ENCODE measurements at places on chromosomes 4 and X.
A peak's percentile ranks its signal among the peaks of the same experiment; 100 is the strongest.

- no peak for DNase-seq
These were observed 4.5 kb upstream of the MAMLD1 start for GRCh38 chrX:150358651-150359050.

DNA sequence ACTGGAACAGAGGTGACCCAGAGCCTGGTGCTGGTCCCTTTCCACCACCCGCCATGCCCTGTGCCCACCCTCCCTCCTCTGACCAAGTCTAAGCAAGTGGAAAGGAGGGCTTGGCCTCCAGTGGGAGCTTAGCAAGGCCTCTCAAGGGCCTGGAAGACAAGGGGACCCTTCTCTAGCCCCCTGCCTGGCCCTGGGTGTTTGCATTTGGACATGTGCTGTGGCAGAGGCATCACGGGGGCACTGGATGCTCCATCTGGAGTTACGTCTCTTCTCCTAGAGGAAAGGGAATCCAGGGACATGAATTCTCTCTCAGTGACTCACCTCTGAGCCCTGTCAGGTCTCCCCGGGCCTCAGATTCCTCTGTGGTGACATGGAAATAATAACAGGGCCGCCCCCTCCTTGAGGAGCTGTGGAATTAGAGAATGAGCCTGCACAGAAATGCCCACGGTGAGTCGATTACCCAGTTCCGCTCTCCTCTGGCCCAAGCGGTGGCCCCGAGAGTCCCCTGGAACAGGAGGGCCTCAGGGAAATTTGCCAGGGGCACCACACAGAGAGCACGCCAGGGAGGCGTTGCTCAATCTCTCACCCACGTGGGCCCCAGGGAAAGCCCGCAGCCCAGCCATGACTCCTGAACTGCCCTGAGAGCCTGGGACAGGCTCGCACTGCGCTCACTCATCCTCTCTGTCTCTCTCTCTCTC is 189.6 kb downstream of the BCOR start:
- DNase-seq = peak; percentile 82

- DNase-seq = no peak
These were observed 56.0 kb upstream of the TECRL start for GRCh38 chr4:64465263-64465662.

- no peak for DNase-seq
These were observed 39.3 kb upstream of the LPAR4 start for GRCh38 chrX:78708262-78708661.

DNA sequence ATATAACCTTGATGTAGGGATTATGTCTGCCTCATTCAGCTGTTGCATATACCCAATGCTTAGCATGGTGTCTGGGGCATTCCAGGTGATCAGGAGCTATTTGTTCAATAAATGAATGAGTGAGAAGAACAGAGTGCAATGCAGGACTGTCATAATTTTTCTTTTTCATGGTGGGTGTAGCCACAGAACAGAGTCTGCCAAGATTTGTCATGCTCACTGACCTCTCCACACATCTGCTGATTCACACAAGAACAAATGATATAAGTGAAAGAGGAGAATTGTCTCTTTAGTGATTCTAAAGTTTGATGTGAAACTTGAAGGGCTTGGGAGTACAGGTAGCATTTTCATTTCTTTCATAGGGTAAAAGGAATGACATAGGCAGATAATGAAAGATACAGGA is 64.4 kb upstream of the TEX13D start:
- DNase-seq = no peak

DNA sequence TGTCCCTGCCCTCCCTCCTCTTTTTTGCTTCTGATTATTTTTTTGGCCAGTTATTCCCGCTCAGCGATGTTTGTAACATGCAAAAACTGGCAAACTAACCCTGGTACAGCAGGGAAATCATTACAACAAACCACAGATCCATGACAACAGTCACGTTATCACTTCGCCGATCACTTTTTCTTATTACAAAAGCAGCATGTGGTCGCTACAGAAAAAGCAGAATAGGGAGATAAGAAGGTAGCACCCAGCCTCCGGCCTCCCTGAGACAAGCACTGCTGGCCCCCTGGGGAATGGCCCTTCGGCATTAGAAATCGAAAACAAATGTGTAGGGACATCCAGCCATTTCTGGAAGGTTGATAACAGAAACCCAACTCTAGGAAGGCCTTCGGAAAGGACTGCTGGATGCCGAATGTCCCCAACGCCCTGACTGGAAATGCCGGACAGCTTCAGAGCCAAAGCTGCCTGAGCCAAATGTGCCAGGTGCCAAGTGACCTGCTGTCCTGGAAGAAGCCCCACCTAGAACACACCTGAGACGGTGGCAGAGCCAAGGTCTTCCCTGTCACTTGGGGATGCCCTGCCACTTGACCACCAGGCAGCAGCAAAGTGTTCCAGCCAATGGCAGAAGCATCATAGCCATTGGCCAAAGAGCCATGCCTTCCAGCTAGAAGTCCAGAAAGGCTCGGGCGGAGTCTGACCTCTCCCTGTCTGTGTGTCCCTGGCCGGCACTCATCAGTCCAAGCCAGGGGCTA is 2.9 kb downstream of the IDH3G start:
- no peak for DNase-seq

DNA sequence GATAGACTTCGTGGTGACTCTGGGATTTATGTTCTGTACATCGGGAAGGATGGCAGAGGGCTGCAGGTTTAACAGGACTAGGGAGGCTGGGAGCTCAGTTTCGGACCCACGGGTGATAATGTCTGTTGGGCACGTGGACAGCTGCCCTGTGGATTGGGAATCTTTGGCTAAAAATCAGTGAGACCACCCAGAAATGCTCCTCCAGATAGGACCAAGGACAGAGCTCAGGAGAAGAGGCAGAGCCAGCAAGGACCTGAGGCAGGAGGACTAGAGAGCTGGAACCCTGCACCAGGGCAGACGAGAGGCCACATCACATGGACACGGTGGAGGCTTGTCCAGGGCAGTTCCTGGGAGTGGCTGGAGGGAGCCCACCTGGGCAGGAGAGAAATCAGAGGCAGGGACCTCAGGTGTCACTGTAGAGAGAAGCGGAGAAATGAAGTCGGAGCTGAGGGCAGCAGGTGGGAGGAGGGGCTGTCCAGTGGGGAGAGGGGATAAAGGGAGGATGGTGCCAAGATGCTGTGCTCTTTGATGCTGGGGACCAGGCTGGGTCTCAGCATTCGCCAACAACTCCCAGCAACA is 79.2 kb downstream of the CPZ start:
- no peak for DNase-seq

DNA sequence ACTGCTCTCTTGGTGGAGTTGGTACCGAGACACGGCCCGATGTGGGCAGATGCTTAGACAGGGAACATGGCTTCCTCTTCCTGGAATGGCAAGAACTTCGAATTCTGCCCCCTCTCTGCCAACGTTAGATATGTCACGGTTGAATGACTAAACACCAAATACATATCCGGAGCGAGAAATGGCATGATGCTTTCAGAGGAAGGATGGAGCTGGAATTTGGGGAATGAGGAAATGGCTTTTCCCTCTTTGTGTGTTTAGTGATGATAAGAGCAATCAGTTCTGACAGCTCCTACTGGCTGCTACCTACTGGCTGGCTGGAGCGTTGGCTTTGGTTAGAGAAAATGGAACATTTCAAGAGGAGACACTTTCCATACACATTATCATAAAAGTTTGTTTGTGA is 140.0 kb downstream of the DHRSX start:
- DNase-seq = no peak

DNA sequence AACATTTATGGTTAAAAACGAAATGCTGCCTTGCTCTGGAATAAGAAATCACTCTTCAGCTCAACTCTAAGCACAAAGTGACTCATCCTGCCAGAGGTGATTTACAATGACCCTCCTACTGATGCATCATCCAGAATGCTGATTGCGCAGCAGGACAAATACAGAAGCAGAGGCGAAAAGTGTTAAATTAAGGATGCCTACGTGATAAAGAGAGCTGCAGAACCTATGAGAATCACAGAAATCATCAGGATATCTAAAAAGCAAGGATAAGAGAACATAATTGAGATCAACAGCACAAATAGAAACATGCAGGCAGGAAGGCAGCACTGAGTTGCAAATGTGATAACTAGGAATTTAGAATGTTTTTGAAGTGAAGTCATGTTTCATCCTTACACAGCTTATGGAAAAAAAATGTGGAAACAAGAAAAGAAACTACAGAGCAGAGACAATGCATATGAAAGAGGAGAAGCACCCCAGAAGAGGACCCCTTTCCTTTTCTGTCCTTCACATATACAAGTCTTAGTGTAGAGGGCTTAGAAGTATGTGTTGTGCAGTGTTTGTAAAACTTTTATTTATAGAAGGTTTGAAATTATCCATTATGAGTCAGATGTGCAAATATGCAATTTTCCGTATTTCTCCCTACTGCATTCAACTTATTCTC is 188.4 kb downstream of the SLC7A11 start:
- no peak for DNase-seq

DNA sequence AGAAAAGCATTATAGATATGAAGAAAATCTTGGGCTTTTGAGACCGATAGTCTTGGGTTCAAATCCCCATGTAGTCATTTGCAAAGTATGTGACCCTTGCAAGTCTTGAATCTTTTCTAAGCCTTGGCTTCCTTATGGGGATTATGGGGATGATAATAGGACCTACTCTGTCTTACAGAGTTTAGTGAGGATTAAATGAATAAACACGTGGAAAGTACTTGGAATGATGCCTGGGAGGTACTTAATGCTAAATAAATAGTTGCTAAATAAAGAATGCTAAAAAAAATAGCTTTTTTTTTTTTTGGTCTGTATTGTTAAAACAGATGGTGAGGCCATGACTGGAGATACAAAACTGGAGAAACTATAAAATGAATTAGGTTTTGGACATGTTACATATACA is 292.7 kb downstream of the GPAT3 start:
- no peak for DNase-seq

DNA sequence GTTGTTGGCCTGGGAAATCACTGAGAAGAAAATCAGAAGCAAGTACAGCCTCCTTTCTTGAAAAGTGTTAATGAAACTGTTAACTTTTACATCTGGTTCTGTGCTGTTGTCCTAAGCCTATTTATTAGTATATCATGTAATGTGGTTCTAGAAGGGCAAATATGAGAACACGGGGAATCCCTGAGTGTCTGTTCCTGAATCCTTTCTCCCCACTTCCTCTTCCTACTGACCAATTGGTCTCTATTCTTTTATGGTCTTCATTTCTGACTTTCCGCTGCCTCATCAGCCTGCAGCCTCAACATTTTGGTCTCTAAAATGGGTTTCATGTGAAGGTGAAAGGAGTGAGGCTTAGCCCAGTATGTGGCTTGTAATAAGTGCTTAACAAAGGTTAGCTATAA is 159.9 kb upstream of the MAMLD1 start:
- no peak for DNase-seq

DNA sequence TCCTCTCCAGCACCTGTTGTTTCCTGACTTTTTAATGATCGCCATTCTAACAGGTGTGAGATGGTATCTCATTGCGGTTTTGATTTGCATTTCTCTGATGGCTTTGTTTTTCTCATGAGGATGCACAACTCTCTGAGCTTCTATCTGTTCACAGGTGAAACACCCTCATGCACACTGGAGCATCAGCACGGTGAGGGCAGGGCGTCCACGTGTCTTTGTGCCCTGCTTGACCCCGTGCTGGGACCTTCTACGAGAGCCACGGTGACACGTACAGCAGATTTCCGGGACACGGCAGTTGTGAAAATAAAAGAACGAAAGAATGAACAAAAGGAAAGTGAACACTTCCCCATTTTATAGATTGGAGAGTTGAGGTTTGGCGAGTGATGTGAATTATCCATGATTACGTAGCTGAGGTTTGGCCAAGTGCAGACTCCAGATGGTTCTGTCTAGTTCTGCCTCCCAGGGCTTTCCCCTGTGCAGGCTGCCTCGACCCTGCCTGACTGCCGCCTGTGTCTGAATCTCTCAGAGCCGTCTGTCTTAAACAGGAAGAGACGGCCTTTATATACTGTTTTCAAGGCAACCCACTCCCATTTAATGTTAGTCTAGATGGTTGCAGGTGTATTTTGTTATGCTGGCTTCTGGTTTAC is 67.8 kb upstream of the SORBS2 start:
- no peak for DNase-seq

GRCh38 chr4:57119054-57119651 is 9.0 kb upstream of the IGFBP7 start:
- peak; percentile 21 for DNase-seq

DNA sequence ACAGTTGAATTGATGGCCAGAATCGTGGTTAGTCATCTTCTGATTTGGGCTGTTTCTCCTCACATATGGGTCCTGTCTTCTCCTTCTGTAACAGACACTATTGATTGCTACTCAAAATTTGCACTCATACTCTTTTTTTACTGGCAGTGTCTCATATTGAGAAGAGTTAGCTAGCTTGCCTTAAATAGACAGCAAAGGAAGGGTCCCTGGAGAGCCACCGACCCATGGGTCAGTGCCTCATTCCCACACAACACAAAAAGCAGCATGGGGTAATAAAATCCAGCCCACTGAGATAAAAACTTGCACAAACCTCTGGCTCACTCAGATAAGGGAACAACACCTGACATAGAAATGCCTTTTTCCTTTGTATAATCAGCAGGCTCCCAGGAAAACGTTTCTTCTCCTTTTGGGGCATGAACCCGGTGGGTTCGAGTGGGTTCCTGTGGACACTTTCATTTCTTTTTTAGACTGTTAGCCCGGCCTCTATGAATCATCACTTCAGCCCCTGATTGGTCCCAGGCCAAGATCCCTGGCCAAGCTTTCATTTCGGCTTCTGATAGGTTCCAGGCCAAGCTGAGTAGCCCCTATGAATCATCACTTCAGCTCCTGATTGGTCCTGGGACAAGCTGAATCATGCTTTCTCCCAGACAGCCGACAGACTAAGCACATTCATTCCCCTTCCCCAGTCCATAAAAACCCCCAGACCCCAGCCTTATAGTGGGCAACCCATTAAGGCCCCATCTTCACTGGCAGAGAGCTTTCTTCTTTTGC is 408.1 kb downstream of the DCAF12L2 start:
- DNase-seq = no peak

DNA sequence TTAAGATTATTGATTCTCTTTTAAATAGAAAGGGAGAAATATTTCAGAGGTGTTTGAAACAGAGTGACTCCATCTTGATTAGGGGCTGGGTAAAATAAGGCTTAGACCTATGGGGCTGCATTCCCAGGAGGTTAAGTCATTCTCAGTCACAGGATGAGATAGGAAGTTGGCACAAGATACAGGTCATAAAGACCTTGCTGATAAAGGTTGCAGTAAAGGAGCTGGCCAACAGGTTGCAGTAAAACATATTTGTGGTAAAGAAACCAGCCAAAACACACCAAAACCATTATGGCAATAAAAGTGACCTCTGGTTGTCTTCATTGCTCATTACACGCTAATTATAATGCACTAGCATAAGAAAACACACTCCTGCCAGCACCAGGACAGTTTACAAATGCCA is 165.0 kb downstream of the SPIN4 start:
- DNase-seq = no peak

DNA sequence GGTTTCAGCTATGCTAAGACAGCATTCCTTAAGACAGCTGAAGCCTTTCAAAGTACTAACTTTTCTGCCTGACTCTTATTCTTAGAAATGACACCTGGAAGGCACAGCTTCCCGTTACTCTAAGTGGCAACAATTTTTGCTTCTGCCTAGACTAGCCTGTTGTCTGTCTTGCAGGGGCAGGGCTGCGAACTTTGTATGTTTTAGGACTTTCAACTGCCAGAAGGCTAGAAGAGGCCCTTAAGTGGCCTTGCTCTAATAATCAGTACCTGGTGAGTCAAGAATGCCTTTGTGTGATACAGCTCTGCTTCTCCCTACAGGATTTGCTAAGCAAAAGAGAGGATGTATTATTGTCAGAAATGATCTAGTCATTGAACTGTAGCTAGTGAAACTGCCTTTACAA is 30.0 kb upstream of the TFDP3 start:
- no peak for DNase-seq

GRCh38 chrX:12701628-12702027 is 89.6 kb upstream of the PRPS2 start:
- no peak for DNase-seq

GRCh38 chr4:138639018-138639741 is 376.4 kb upstream of the NOCT start:
- DNase-seq = no peak

All from GOT3 (cell line).